ENCODE measurements at places on chromosomes 1 and 21.

DNA sequence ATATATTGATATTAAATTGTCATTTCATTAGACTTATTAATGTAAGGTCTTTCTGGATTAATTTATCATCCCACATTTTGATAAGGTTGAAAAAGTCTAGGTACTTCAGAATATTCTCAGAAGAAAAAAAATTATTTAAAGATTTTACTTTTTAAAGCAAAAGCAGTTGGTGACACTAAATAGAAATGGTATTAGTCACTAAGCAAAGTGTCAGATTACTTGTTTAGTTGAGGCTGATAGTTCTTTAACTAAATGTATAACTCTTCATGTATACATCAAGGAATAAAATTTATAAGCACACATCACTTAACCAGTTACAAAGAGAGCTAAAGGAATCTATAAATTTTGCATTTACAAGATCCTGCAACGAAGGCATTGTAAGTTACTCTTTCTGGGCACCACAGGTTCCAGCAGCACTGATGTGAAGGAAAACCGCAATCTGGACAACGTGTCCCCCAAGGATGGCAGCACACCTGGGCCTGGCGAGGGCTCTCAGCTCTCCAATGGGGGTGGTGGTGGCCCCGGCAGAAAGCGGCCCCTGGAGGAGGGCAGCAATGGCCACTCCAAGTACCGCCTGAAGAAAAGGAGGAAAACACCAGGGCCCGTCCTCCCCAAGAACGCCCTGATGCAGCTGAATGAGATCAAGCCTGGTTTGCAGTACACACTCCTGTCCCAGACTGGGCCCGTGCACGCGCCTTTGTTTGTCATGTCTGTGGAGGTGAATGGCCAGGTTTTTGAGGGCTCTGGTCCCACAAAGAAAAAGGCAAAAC is 101.1 kb downstream of the ADARB1 start:
- no peak for DNase-seq

DNA sequence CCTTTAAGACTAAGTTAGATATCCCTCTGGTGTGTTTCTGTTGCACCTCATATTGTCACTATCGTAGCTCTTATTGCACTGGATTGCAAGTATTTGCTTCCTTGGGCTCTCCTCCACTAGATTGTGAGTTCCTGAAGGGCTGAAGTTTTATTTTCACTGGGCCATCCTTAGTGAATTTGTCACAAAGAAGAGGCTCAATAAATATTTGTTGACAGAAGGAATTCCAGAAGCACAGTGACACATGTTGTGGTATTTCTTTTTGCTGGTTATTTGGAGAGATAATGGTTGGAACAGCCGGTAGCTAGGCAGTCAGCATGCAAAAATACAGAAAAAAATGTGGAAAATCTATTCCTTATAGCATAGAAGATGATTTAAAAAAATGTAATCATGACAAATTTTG is 129.9 kb upstream of the ZRANB2 start:
- no peak for DNase-seq

DNA sequence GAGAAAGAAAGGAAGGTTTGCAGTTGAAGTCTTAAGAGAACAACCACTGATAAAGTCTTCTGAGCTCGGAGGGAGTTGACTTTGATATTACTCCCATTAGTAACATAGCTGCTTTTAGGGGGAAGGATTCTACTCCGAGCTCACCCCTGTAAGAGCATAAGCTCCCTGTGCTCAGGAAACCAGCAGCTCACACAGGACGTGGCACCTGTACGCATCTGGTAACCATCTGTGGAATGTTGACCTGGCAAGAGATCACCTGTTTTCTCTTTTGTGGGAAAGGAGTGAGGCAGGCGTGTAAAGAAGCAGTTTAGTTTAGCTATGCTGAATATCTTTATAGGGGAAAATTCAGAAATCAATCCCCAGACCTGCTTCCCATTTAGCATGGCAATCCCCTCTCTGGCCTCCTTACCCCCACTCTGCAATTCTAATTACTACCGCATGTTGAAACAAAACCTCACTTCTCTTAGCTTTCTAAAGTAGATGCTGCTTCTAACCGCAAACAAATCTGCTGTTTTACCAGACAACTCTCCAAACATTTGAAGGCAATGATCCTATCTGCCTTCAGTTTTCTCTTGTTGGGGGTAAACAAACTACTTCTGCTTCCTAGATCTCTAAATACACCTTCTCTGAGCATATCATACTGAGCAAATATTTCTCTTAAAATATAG is 121.8 kb upstream of the KCNK1 start:
- DNase-seq = no peak

GRCh38 chr1:201254625-201255478 is 28.5 kb upstream of the PKP1 start:
- peak; percentile 36 for DNase-seq

GRCh38 chr1:3069491-3070308 is 697 bp downstream of the PRDM16 start:
- DNase-seq = no peak

DNA sequence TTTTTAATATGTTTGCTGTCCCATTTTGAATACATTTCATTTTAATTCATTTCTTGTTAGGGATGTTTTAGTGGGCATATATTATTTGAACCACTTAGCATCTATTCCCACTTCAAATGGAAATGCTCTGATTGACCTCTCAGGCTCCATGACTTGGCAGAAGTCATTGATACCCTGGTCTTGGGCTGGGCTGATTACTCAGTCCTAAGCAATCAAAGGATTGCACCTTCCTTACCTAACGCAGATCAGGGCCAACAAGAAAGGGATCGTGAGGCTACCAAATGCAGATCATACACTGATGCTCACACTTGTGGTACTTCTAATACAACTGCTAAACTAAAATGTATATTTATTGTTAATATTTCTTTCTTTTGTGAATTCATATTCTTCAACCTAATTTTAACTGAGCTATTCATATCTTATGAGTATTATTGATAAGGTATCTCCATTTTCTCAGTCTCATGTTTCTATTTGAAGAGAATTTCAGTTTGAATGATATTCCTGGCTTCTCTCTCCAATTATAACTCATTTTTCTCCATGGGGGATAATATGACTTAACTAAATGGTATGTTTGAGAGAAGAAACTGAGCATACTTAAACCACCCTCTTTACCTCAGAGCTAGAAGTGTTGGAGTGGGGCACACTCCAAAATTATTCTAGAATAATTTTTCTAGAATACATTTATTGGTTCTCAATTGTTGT is 615.5 kb upstream of the ADAMTS5 start:
- DNase-seq = no peak

- DNase-seq = no peak
Measured at GRCh38 chr1:147516157-147516917, 25.0 kb upstream of the BCL9 start.

GRCh38 chr21:25647647-25648046 is 8.6 kb downstream of the JAM2 start:
- no peak for DNase-seq

DNA sequence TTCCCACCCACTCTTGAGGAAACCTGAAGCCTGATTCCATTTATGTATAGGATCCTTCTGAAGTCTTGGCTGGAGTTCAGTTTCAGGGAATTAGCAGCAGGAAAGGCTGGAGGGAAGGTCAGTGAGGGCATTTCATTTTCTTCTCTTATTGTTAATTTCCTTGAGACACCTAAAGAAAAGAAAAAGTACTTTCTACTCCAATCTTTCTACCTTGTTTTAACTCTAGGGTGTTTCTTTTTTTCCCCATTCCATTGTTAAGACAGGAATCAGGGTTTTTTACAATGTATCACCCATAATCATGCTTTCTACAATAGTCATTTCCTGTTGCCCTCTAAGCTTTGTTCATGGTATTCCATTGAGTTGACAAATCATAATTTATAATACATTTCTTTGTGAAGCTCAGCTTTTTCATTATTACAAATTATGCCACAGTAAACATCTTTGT is 27.4 kb downstream of the SNRPE start:
- no peak for DNase-seq

- DNase-seq = peak; percentile 11
Measured at GRCh38 chr21:20999659-21000058, 1.4 kb downstream of the NCAM2 start.

DNA sequence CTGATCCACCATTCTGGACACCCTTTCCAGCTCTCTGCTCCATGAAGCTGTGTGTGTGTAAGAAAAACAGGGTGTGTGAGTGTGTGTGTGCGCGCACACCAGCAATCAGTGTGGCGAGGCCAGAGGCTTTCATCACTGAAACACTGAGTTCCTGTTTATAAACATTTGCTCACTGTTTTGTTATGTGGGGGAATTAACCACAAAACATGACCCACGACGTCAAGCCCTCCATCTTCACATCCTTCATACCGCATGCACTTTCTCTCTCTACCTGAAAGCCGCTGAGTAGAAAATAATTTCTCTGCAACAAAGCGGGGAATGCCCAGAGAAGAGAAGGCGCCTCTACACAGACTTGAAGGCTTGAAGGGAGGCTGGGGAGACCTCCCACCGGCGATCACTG is 148.9 kb upstream of the IRF2BP2 start:
- DNase-seq = no peak

DNA sequence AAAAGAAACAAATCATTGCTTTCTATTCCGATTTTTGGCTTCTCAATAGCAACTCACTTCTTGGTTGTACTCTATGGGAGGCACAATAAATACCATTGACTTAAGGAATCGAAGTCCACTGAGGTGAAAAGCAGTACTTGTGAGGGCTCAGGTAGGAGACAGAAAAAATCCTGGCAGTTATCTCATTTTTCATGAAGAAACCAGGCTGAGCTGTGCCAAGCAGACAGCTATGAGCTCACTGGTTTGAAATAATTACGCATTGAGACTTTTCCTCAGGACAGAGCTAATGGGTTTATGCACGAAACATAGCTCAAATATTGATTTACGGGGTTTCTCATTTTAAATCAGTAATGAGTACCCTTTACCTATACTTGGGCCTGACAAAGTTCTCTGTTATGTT is 18.5 kb downstream of the COLGALT2 start:
- DNase-seq = no peak

DNA sequence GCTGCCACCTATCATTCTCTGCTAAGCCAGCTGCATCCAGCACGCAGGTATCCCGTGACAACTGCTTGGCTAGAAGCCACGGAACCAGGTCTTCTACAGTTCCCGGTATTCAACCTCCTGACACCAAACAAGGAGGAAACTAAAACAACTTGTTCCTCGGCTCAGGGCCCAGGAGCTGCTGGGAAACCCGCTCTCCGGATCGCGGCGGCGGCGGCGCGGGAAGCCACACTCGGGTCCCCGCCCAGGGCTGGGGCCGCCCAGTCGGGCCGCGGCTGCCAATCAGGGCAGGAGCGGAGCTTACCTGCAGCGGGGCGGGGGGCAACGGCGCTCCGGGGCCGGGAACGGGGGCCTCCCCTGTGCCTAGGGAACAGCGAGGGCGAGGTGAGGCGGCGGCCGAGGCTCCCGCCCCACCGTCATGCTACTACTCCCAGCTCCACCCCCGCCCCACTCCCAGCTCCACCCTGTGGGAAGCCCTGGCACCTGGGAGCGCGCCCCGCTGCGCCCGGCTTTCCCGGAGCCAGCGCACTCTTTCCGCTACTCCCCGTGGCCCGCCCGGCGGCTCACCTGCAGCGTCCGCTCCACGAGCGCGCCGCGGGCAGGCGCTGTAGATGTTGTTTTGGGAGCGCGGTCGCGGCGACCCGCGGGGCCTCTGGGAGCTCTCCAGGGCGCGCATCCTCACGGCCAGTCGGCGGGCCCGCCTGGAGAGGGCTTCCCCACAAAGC is 12.1 kb downstream of the IL24 start:
- DNase-seq = peak; percentile 47

GRCh38 chr1:152107031-152107983 is 7.9 kb downstream of the TCHH start:
- no peak for DNase-seq
